ENCODE measurements at places on chromosomes 16 and 17.
A peak's percentile ranks its signal among the peaks of the same experiment; 100 is the strongest.

GRCh38 chr16:76583945-76584344 lies 306.7 kb downstream of the CNTNAP4 start:
- no peak for DNase-seq

GRCh38 chr17:49659661-49660382 lies 18.1 kb downstream of the SPOP start:
- no peak for DNase-seq

GRCh38 chr16:20851601-20852000 lies 45.3 kb downstream of the REXO5 start:
- DNase-seq, result no peak

GRCh38 chr16:3063625-3064386 lies 1.6 kb upstream of the IL32 start:
- DNase-seq, result no peak

DNA sequence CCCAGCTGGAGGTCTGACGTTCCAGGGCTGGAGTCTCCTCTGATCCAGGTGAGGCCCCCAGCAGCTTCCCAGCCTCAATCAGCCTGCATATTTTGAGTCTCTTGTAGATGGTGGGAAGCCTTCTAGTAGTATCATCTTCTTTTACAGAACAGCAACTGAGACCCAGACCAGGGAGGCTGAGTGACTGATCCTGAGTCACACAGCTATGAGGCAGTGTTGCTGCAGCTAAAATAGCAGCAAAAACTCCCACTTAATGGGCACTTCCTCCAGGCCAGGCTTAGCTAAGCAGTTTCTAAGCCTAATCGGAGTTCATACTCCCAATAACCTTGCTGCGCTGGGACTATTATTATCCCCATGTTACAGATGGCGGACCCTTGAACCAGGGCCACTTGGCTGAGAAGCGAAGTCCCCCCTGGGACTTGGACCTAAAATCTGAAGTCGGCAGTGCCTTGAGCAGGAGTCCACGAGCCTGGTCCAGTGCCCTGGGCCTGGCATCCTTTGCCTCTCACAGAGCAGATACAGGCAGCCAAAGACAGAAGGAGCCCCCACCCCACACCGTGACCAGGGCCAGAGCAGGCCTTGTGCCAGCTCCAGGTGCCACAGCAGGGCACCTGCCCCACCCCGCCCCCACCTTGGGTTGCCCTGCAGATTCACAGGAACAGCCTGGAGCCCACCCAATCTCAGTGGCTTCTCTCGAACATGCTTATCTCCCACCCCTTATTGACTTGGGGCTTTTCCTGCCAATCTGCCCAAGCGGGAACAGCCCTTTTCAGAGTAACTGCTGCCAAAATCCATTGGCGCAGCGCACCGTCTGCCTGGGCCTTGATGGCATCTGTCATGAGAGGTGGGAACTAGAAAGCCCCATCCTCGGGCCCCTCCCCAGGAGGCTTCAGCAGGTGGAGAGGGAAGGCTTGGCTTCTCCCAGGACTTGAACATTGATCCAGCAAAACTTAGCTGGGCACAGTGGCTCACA lies 65.1 kb downstream of the SOCS1 start:
- DNase-seq, result no peak

- DNase-seq, result peak; percentile 46
Measured at GRCh38 chr16:81521141-81521626, 76.6 kb downstream of the CMIP start.

GRCh38 chr17:8872705-8873435 lies 5.4 kb upstream of the PIK3R6 start:
- no peak for DNase-seq

DNA sequence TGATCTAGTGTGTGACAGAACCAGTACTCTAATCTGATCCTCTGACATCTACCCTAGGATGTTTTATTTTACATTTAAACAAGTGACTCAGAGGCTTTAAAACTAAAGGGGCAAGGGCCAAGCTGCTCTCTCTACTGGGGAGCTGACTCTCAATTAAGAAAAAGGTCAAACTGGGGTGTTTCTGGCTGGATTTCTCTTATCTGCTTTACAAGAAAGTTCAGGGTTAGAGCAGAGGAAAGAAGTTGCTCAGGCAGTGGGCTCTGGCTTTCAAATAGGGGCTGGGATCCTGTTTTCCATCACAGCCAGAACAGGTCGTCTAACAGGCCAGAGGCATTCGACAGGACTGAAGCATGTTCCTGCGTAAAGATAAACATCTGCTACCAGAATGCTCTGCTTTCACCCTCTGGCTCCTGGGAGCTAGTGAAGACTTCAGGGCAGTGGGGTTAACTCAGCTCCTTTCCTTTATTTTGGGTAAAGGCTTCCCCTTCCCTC lies 8.5 kb downstream of the MMP28 start:
- no peak for DNase-seq

GRCh38 chr17:41664172-41664457 lies 24.6 kb upstream of the EIF1 start:
- no peak for DNase-seq

DNA sequence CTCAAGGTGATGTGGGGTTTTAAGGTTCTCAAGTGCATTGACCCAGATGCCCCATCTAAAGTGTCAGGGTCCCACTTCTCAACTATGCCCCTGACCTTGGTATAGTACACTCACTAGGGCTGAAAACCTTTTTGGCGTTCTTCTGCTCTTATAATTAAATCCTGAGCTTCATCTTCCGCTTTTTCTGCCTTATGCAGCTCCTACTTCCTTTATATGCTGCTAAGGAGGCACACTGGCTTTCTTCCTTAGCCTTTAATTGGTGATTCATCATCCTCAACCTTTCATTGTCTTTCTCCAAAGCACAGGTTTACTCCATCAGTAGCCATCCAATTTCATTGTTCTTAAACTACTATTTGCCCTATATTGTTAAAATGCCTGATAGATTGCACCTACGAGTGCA lies 5.3 kb upstream of the NF1 start:
- no peak for DNase-seq

GRCh38 chr17:17782523-17783115 lies 54.2 kb downstream of the SREBF1 start:
- DNase-seq, result no peak

DNA sequence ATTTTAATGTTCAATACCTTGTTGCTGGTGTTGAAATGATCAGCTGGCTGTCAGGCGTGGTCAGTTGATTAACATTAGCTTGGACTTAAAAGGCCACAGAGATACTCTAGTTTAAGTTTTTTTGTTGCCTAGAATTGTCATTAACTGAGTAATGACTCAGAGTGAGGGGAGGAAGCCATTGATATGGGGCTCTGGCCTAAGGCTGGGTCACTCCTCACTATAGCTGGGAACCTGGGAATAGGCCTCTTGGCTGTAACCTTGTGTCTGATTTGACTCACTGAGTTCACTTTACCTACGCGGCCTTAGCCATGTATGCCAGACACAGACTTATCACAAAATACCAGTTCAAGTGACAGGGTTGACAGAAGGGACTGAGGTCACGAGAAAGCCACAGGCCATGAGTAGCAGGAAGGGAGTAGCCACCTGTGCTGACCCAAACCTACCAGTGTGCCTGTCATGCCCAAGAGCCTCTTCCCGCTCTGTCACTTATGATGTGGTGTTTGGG lies 37.9 kb upstream of the ADCY7 start:
- DNase-seq, result no peak

DNA sequence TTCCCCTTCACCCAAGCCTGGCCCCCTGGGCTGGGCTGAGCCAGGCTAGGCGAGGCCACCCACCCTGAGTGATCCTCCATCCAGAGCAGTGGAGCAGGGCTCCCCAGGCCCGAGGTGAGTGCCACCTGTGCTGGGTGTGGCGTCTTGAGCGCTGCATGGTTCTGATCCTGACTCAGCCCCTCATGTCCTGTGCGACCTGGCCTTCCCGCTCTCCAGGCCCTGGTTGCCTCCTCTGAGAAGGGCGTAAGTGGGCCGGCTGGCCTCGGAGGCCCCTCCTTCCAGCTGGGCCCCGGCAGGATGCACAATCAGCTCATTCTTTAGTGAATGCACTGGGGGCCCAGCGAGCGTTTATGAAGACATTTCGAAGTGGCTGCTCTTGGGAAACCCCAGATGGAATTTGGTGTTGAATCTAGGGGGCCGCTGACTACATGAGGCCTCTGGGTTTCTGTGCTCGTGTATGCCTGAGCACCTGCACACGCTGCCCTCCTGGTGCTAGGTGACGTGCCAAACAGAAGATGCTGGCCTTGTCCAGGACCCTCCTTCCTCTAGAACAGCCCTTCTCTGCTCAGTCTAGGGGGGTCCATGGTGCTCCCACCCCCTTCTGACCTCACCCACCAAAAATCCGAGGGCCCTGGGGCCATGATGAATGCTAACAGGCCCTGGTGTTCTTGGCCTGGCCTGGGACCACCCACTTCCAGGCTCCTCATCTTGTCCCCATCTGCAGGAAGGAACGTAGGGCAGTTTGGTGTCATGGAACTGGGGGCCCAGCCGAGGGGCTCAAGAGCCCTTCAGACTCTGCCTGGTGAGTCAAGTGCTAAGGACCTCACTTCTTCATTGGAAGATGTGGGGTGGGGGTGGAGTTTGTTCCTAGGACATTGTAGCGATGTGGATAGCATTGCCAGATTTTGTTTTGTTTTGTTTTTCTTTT lies 3.6 kb upstream of the TMEM92 start:
- no peak for DNase-seq

GRCh38 chr17:28744104-28744971 lies 527 bp downstream of the TRAF4 start:
- DNase-seq, result peak; percentile 62

- no peak for DNase-seq
Measured at GRCh38 chr17:69064476-69064875, 3.7 kb upstream of the ABCA9 start.

- DNase-seq, result no peak
Measured at GRCh38 chr17:5555254-5555653, 29.1 kb downstream of the NLRP1 start.

DNA sequence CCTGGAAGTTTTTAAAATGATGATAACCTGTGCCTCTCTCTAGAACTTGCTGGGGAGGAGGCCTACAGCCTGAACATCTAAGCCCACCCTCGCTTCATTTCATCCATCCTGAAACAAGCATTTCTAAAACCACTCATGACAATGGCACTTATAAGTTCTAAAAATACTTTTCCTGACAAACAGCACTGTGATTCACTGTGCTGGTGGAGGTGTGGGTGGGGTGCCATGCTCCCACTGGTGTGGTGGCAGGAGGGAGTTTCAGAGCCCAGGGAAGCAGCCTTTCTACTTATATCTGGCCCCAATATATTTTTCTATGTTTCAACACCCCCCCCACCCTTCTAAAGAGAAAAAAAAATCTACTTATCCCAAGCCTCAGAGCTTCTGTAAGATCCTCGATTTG lies 52.6 kb downstream of the RAB11FIP4 start:
- DNase-seq, result no peak

DNA sequence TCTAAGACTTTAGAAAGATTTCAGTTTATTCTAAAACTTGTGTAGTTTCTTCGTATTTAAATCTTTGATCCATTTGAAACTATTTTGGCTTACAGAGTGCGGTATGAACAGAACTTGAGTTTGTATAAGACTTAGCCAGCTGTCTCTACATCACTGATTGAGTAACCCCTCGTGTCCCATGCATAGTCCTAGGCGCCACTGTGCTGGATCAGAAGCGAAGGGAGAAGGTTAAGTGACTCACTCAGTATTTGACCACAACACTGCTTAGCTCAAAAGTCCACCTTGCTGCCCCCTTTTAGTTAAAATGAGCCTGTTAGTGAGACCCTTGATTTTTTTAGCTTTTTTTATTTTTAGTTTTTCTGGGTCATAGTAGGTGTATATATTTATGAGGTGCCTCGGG lies 28.4 kb downstream of the CD300LB start:
- no peak for DNase-seq

DNA sequence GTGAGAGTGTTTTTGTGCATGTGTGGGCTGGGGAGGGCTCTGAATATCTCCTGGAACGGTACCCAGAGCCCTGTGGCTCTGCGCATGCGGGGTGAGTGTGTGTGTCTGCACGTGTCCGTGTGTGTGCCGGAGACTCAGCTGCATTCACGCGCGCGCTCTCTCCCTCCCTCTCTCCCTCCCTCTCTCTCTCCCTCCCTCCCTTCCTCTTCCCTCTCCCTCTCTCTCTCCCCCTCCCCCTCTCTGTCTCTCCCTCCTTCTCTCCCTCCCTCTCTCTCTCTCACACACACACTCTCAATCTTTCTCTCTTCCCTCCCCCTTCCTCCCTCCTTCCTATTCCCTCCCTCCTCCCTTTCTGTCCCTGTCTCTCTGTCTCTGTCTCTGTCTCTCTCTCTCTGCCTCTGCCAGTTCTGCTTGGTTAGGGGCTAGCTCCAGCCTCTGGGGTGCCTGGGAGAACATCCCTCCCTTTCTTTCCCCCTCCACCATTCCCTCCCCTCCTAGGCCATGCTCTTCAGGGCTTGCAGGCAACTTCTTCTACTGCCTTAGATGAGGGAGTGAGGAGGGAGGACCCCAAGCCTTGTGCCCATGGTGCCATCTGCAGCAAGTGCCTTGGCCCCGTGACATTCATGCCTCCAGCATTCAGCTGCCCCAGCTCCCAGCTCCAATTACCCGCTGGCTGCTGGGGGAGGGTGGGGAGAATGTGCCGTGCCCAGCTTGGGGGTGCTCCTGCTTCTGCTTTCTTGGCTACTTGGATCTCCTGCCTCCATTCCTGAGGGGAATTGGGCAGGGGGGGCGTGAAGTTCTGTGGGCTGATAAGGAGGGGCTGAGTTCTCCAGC lies 6.4 kb downstream of the THRA start:
- DNase-seq, result peak; percentile 79

DNA sequence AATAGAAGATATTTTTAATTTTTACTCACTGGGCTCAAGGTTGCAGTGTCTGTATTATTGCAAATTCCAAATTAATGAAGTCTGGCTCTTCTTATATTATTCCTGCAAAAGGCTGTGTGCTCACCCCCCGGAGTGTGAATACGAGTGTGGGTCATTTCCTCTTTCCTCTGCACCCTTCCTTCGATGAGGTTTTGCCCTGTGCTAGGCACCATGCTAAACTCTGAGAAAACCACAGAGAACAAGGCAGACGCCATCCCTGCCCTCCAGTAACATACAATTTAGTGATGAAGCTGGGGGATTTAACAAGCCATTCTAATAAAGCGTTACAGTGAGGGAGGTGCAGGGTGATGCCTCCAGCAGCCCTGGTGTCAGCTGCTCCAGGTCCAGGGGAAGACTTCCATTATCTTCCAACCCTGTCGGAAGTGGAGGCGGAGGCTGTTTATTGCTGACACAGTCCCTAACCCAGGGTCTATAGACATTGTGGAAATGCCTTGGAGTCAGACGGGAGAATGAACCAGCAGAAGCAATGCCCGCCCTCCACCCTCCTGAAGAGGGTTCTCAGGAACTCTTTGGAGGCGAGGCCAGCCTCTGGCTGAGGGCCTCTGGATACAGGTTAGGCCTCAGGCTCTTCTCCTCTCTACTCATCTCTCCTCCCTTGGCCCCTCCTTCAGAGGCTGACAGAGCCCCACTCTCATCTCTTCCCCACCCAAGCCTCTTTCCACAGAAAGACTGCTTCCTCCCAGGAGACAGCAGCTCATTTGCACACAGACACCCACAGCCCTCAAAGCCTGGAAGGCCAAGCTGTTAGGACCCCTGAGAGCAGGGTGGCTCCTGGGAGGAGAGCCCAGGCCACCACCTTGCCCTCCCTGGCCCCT lies 2.0 kb upstream of the ACE start:
- no peak for DNase-seq

DNA sequence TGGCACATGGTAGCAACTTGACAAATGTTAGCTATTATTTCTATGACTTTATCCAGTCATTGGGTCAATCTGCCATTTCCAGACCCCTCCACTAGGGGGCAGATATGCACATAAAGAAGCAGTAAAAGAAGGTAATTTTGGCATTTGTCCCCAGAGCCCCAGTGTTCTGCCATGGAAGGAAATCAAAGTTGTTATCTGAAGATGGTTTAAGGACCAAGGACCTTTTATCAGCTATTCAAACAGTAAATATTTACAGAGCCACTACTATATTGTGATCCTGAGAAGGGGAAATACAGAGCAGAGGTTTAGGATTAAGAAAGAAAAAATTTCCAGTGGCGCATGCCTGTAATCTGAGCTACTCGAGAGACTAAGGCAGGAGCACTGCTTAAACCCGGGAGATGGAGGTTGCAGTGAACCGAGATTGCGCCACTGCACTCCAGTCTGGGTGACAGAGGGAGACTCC lies 20.0 kb downstream of the TRAF4 start:
- peak; percentile 66 for DNase-seq

All from activated T-cell treated with anti-CD3 and anti-CD28 coated beads for 24 hours (primary cell).